Fibroblast of lung (primary cell): ENCODE measurements at places on chromosomes 12 and 14. TPM values are rescaled to one million over a fixed set of nuclear protein-coding genes. Genes with fewer than 3 reads are reported as not detected.
A peak's percentile ranks its signal among the peaks of the same experiment; 100 is the strongest.

SVOP gene
- total RNA-seq, result not detected in 2 replicates

ASPG gene
- total RNA-seq, result not detected in 2 replicates

RIN3 gene
- 5.4 and 8.9 TPM in 2 replicates for total RNA-seq

TEDC1 gene
- total RNA-seq, result 1.0 and 2.5 TPM in 2 replicates

SPTB gene
- total RNA-seq, result under 0.01 TPM in 1 of 2 replicates, not detected in the other

IL31 gene
- total RNA-seq, result not detected in 2 replicates

CCNB1IP1 gene
- 77.5 and 110 TPM in 2 replicates for total RNA-seq

- no peak for DNase-seq
- no peaks in the 10 kb centered on the region for H3K4me1 ChIP-seq
- no peak overlapping the region for H3K27ac ChIP-seq
- H3K4me3 ChIP-seq, result no peak overlapping the region
- H3K36me3 ChIP-seq, result no peaks in the 10 kb centered on the region
- no peaks in the 10 kb centered on the region for H3K27me3 ChIP-seq
Observed at GRCh38 chr14:63964113-63964512, 111.3 kb downstream of the SYNE2 start.

GRCh38 chr12:124361074-124361970 is 66.4 kb downstream of the RFLNA start:
- H3K27ac ChIP-seq, result no peak overlapping the region
- no peaks in the 10 kb centered on the region for H3K27me3 ChIP-seq
- H3K36me3 ChIP-seq, result peaks cover 33% of the 10 kb centered on the region
- no peaks in the 10 kb centered on the region for H3K4me1 ChIP-seq
- H3K4me3 ChIP-seq, result no peak overlapping the region

GRCh38 chr12:47085815-47086252 is 6.1 kb upstream of the AMIGO2 start:
- no peaks in the 10 kb centered on the region for H3K27me3 ChIP-seq
- peak; percentile 39 for DNase-seq

DNA sequence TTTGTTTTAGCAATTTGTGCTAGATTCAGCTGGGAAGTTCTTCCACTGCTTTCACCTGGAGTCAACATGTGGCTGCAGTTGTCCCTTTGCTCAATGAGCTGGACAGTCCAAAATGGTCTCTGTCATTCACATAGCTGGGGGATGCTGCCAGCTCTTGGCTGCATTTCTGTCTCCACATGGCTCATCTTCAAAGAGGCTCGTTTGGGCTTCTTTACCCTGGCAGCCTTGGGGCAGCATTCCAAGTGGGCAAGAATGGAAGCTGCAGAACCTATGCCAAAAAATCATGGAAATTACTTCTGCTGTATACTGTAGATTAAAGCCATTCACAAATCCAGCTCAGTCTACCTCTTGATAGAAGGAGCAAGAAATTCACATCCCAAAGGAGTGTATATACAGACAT is 199.1 kb downstream of the SLC5A8 start:
- no peaks in the 10 kb centered on the region for H3K4me1 ChIP-seq
- no peak overlapping the region for H3K27ac ChIP-seq
- no peak for DNase-seq
- no peaks in the 10 kb centered on the region for H3K36me3 ChIP-seq
- no peak overlapping the region for H3K4me3 ChIP-seq
- H3K27me3 ChIP-seq, result no peaks in the 10 kb centered on the region

- peak; percentile 56 for DNase-seq
- no peak overlapping the region for H3K4me3 ChIP-seq
- H3K27ac ChIP-seq, result no peak overlapping the region
- peaks cover 2% of the 10 kb centered on the region for H3K4me1 ChIP-seq
- no peaks in the 10 kb centered on the region for H3K27me3 ChIP-seq
Observed at GRCh38 chr14:89920056-89920455, 34.5 kb downstream of the EFCAB11 start.

GRCh38 chr12:82838827-82839226 is 152.1 kb downstream of the TMTC2 start:
- H3K27ac ChIP-seq, result no peak overlapping the region
- no peak for DNase-seq
- no peaks in the 10 kb centered on the region for H3K36me3 ChIP-seq
- H3K4me3 ChIP-seq, result no peak overlapping the region
- H3K4me1 ChIP-seq, result no peaks in the 10 kb centered on the region
- no peaks in the 10 kb centered on the region for H3K27me3 ChIP-seq

- no peak overlapping the region for H3K27ac ChIP-seq
- H3K27me3 ChIP-seq, result peaks cover 19% of the 10 kb centered on the region
- H3K4me3 ChIP-seq, result no peak overlapping the region
- no peak for DNase-seq
- H3K4me1 ChIP-seq, result peaks cover 8% of the 10 kb centered on the region
Observed at GRCh38 chr12:109545826-109546225, 27.5 kb downstream of the MMAB start.

GRCh38 chr14:34700622-34701130 is 13.7 kb downstream of the CFL2 start:
- H3K27me3 ChIP-seq, result no peaks in the 10 kb centered on the region
- no peak for DNase-seq
- H3K27ac ChIP-seq, result no peak overlapping the region
- no peaks in the 10 kb centered on the region for H3K36me3 ChIP-seq
- peaks cover 9% of the 10 kb centered on the region for H3K4me1 ChIP-seq

DNA sequence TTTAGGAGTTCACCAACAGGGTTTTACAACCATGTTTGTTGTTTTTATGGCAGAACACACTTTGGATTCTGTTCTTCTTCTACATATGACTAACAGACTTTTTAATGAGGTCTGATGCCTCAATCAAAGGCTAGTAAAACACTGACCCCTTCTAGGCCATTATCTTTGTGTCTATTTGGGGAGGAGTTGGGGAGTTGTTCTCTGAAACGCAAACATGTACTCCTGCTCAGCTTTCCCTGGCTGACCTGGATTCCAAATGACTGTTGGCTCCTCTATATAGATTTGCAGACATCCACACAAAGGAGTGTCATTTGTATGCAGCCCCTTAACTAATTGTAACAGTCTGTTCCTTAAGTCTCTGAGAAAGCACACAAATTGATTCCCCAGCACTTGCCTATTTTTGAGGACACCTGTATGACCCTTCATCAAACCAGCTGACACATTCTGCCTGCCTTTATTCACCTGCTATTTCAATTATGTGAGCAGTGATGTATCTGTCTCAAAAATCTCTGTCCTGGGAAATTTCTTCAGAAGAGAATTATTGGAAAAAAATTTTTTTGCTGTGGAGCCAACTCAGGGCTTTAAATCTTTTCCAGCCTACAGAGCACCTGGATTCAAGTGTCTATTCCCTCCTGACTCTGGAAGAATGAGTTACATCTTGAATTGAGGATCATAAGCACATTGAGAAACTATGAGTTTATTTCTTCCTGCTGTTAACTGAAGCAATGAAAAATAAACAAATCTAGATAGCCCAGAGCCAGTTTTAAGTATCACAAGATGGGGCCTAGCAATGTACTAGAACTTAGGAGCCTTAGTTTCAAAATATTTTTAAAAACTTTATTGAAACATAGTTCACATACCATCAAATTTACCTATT is 417.2 kb downstream of the RAD51B start:
- peaks cover 5% of the 10 kb centered on the region for H3K4me1 ChIP-seq
- no peak overlapping the region for H3K4me3 ChIP-seq
- no peaks in the 10 kb centered on the region for H3K27me3 ChIP-seq
- H3K36me3 ChIP-seq, result no peaks in the 10 kb centered on the region
- no peak overlapping the region for H3K27ac ChIP-seq

- no peak overlapping the region for H3K4me3 ChIP-seq
- no peak for DNase-seq
- no peaks in the 10 kb centered on the region for H3K27me3 ChIP-seq
- no peaks in the 10 kb centered on the region for H3K4me1 ChIP-seq
- no peaks in the 10 kb centered on the region for H3K36me3 ChIP-seq
Observed at GRCh38 chr12:112645586-112645985, 146.0 kb upstream of the RPH3A start.

DNA sequence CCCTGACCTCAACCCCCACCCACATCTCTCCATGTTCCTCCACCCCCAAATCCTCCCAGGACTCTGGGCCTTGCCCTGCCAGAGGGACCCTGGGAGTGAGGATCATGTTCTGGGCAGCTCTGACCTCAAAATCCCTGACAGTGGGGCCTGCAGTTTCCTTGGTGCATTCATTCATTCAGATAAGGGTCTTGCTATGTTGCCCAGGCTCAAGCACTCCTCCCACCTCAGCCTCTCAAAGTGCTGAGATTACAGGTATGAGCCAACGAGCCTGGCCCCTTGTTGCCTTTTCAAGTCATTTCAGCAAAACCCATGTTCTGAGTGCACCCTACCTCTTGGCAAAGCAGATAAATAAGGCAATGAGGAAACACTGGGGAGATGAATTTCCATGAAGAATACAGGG is 29.6 kb downstream of the ARL6IP4 start:
- no peaks in the 10 kb centered on the region for H3K27me3 ChIP-seq
- no peak for DNase-seq
- H3K4me1 ChIP-seq, result no peaks in the 10 kb centered on the region
- no peak overlapping the region for H3K27ac ChIP-seq

DNA sequence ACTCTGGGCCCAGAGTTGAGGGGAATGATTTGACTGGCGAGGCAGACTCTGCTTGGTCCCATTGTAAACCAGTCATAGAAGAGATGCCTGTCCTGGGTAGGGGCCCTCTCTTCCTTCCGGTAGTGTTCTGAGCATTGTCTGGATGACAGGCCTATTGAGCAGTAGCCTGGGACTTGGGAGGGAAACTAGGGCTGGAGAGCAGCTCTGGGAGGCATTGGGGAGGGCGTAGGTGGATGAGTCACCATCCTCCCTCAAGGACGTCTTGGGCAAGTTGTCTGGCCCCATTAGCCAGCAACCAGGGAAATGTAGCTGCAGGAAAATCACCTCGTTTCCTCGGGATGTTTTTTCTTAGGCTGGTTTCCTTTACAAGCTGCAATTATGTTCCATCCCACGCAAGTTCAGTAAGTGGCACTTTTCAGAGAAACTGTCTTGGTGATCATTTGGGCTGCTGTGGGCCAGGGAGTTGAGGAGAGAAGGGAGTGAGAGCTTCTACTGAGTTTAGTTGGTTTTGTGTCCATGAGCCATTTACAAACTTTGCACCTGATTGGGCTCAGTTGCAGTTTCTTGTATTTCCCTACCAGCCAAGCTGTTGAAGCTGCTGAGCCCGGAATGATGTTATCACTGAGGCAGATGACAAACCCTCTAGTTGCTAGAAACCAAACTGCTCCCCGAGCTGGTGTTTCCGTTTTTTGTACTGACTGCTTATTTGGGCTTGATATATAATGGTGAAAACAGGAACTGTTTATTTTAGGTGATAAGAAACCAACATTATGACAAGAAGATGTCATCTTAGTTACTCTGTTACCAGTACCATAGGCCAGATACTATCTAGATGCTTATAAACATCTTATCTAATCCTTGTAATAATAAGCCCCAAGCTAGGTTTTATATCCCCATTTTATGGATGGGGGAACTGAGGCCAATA is 147.6 kb downstream of the CHST11 start:
- H3K36me3 ChIP-seq, result no peaks in the 10 kb centered on the region
- H3K27me3 ChIP-seq, result no peaks in the 10 kb centered on the region
- peaks cover 15% of the 10 kb centered on the region for H3K4me1 ChIP-seq
- H3K27ac ChIP-seq, result peak overlapping the region; percentile 88
- DNase-seq, result peak; percentile 98
- H3K4me3 ChIP-seq, result no peak overlapping the region

DNA sequence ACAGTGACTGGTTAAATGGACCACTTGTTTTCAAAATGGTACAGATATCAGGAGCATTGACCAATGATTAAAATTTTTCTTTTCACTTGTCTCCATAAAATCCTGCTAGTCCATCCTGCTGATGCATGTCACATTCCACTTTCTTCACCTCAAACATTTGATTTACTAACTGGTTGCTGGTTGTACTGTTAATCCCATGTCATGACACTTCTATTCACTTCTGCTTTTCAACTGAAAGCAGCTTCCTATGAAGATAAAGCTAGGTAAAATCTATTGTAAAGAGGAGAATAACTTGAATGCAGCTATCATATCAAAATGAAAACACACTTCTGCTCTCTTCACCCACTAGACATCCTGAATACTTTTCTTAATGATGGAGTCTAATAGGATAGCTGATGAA is 149.6 kb upstream of the OTX2 start:
- no peaks in the 10 kb centered on the region for H3K36me3 ChIP-seq
- no peak overlapping the region for H3K27ac ChIP-seq
- no peaks in the 10 kb centered on the region for H3K4me1 ChIP-seq

DNA sequence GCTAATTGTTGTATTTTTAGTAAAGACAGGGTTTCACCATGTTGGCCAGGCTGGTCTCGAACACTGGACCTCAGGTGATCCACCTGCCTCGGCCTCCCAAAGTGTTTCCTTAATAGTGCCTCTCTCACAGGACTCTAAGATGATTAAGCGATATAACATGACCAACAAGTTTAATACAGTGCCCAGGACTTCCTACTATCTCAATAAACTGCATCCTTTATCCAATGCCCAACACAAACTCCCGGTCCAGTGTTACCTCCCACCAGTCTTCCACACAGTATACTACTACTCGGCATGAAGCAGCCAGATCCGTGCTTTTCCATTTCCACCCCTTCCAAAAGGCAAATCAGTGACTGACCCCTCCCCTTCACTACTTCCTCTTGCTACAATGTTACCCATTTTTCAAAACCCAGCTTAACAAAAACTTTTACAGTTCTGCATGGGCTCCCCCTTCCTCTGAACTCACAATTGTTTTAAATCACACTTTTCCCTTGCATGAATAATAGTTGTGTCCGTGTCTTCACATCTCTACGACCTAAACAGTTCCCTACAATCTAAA is 900 bp downstream of the NOP2 start:
- H3K4me3 ChIP-seq, result peak overlapping the region; percentile 59
- H3K27ac ChIP-seq, result peak overlapping the region; percentile 85
- H3K36me3 ChIP-seq, result peaks cover 17% of the 10 kb centered on the region
- no peak for DNase-seq

GRCh38 chr14:72970058-72970630 is 43.9 kb downstream of the DCAF4 start:
- H3K27me3 ChIP-seq, result no peaks in the 10 kb centered on the region
- no peak overlapping the region for H3K27ac ChIP-seq
- peaks cover 19% of the 10 kb centered on the region for H3K36me3 ChIP-seq
- no peaks in the 10 kb centered on the region for H3K4me1 ChIP-seq
- no peak for DNase-seq
- no peak overlapping the region for H3K4me3 ChIP-seq

GRCh38 chr14:69582829-69583228 is 8.2 kb upstream of the CCDC177 start:
- H3K4me1 ChIP-seq, result peaks cover 2% of the 10 kb centered on the region
- no peak for DNase-seq
- peaks cover 2% of the 10 kb centered on the region for H3K27me3 ChIP-seq

- H3K4me3 ChIP-seq, result no peak overlapping the region
- no peak for DNase-seq
- H3K27me3 ChIP-seq, result no peaks in the 10 kb centered on the region
- H3K36me3 ChIP-seq, result no peaks in the 10 kb centered on the region
- H3K4me1 ChIP-seq, result no peaks in the 10 kb centered on the region
- no peak overlapping the region for H3K27ac ChIP-seq
Observed at GRCh38 chr14:42980419-42980818, 1373.7 kb downstream of the LRFN5 start.

GRCh38 chr14:89252887-89253532 is 164.0 kb downstream of the FOXN3 start:
- H3K36me3 ChIP-seq, result no peaks in the 10 kb centered on the region
- H3K4me3 ChIP-seq, result no peak overlapping the region
- DNase-seq, result no peak
